ENCODE measurements at places on chromosomes 12 and 14.

GRCh38 chr12:113305281-113305856, 29.5 kb downstream of the SLC8B1 start:
- no peak for DNase-seq

GRCh38 chr14:69259527-69260189, at the start of gene GALNT16:
Gene GALNT16, plus strand, starts transcription at chr14:69260158. Its CDS starts 133 bp downstream, at chr14:69260291.
- no peak for DNase-seq

DNA sequence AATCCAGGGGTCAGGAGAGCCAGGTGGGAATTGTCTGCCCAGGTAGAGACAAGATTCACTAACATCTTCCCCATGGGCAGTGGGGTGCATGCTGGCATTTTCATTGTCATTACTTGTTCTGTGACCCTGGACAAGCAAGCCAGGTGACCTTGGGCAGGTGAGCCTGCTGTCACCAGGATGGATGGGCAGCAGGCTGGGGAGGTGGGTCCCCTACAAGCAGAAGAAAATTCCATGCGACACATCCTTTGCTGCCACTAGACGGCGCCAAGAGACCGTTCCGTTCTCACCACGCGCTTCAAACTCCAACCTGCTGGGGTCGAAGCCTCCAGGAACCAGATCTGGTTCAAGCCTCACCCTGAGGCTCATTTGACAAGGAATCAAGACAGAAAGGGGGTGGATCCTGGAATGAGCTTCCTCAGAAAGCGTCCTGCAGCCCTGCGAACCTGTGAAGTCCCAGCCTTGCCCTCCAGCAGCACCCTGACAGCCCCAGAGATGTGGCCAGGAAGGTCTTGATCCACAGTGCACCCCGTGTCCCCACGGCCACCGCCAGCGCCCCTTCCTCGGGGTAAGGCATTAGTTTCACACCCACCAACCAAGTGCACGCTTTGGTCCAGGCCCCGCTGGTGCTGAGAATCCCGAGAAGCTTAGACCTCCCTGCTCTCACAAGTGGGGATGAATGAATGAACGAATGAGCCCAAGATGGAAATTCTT, 3.2 kb upstream of the DYNC1H1 start:
- DNase-seq: peak; percentile 68

DNA sequence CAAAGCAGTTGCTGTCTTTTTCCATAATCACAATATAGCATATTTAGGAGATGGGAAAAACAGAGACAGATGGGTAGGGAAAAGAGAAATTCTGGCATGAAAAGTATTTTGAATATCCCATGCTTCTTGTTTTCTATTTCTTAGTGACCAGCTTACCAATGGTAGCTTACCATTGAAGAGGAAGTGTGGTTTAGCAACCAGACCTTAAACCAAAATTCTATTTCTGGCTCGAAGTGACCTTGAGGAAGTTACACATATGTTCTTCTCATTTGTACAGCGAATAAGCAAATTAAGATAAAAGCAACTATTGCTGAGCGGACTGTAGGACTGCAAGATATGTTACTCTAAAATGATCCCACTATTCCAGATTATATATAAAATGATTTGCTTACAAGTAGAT, 82.9 kb downstream of the FGD4 start:
- DNase-seq: no peak

- DNase-seq: no peak
Measured at GRCh38 chr12:104671409-104672095, 214.8 kb downstream of the CHST11 start.

DNA sequence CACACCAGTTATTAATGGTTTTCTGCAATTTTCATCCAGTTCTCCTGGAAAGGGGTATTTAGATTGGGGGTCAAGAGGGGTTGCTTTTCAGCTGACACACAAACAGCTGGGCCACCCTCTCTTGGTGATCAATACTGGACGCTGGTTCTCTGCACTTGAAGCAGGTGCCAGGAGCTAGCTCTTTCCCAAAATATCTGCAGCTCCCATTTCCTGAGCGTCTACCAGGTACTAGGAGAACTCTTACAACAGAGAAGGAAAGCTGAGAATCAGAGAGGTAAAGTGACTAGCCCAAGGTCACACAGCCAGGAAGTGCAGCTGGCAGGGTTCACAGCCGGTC, 1.2 kb downstream of the TESC start:
- no peak for DNase-seq

DNA sequence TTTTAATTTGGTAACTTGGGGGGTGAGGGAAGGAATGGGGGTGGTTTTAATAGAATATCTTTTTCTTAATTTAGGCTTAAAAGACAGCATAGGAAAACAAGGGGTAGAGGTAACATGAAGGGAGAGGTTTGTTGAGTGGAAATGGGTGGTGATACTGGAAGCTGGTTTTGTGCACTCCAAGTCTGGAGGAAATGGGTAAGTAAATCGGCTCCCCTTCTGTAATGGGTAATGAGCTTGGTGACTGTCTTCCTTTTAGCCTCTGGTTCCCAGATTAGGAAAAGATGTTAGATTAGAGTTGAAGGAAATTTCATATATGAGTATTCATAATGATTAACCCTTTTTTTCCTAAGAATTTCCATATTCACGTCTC, 122.1 kb downstream of the SRGAP1 start:
- DNase-seq: no peak

DNA sequence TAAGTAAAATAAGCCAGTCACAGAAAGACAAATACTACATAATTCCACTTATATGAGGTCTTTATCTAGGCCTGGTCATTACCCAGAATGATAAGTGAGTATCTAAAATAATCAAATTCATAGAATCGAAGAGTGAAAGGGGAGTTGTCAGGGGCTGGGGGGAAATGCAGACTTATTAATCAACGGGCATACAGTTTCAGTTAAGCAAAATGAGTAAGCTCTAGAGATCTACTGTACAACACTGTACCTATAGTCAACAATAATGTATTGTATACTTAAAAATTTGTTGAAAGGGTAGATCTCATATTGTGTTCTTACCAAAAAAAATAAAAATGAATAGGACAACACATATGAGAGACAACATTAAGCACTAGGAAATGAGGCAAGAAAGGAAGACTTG, 13.3 kb downstream of the BTBD7 start:
- DNase-seq: no peak

DNA sequence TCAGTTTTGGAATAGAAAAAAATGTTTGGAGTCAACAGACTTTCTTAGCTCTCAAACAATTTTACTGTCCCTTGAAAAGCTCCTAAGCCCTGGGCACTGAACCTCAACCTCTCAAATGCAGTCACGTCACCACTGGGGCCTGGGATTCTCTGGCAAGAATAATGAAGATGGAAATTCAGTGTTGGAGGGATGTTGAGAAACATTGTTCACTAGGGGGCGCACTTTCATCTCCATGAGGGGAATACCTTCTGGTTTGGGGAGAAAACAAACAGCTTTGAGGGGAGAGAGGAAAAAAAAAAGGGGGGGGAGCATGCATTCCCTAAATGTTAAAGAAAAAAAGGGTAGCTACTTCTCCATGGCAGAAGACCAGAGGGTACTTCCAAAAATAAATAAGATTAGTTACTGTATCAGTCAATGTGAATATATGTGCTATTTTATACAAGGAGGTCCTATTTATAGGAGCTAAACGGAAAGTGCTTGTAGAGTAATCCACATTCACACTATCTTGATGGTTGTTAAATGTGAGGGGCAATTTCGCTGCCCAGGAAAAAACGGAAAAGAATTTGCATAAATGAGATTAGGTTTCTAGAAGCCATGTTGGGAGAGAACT, 5.8 kb upstream of the TBPL2 start:
- DNase-seq: peak; percentile 63

GRCh38 chr12:131929581-131930456, 743 bp downstream of the PUS1 start:
- no peak for DNase-seq

GRCh38 chr14:102057480-102058114, 29.2 kb downstream of the HSP90AA1 start:
- no peak for DNase-seq
